ENCODE measurements at places on chromosomes 4 and X. TPM values are rescaled to one million over a fixed set of nuclear protein-coding genes. Genes with fewer than 3 reads are reported as not detected.

GRCh38 chr4:15902746-15903145 lies 35.8 kb downstream of the FGFBP1 start:
- no peak for DNase-seq

- DNase-seq, result peak; percentile 68
Observed at GRCh38 chr4:139554893-139555704, 920 bp downstream of the SETD7 start.

- DNase-seq, result no peak
Observed at GRCh38 chrX:150841456-150842197, 56.8 kb downstream of the CD99L2 start.

DNA sequence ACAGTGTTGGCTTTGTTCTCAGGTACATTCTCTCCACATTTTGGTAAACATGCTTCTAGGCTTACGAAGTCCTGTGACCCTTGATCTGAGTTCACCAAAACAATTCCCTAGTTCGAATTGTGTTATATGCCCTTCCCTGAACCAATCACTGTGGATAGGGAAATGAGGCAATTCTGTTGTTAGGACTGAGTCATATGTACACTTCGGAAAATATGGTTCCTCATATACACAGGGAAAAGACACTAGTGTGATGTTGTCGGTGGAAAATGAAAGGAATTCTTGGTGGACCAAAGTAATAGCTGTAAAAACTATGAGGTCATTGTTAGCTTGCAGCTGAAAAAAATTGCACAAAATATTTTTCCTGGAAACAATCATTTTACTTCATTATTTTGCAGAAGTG lies 46.6 kb upstream of the MAGEC2 start:
- DNase-seq, result no peak

Gene FDCSP
- 2,729 TPM for total RNA-seq

Gene FGG
- not detected for total RNA-seq

Gene ZIC3
- total RNA-seq, result not detected

Gene FATE1
- total RNA-seq, result not detected

DNA sequence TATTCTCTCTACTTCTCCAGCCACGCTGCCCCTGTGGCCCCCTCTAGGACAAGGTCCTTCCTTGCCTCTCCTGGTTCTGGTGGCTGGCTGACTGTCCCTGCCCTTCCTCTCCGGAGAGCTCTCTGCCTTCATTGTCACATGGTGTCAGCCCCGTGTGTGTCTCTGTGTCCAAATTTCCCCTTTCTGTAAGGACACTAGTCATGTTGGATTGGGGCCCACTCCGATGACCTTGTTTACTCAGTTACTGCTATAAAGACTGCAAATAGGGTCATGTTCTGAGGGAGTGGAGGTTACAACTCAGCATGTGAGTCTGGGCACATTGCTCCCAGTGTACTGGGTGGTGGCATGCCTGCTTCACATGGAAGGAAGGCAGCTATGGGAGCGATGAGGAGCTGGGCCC lies 129.5 kb upstream of the PSAPL1 start:
- no peak for DNase-seq

Gene FHIP1A
- 19.3 TPM for total RNA-seq

Gene IBSP
- not detected for total RNA-seq

DNA sequence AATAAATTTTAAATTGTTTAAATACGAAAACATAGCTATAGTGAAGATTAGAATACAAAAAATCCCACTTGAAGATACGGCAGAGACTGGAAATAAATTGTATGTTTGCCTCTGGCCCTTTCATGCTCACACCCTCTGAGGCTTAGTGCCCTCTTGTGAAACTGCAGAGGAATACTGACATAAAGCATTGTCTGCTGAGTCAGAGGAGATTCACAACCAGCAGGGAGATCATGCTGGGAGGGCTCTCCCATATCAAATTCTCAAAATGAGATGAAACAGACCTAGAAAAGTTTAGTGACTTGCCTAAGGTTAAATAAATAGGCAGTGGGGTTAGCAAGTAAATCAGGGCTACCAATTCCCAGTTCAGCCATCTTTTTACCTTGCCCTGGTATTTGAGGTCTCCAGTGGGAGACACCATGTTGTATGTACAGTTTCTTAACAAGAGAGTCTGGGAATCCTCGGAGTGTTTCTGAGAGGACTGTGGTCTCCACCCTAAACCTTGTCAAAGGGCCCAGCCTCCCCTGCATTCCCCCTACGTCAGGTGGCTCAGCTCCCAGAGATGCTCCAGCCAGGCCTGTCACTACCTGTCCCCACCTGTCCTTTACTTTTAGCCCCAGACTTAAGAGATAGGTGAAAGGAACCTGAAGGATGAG lies 581.4 kb upstream of the DIPK2B start:
- no peak for DNase-seq

DNA sequence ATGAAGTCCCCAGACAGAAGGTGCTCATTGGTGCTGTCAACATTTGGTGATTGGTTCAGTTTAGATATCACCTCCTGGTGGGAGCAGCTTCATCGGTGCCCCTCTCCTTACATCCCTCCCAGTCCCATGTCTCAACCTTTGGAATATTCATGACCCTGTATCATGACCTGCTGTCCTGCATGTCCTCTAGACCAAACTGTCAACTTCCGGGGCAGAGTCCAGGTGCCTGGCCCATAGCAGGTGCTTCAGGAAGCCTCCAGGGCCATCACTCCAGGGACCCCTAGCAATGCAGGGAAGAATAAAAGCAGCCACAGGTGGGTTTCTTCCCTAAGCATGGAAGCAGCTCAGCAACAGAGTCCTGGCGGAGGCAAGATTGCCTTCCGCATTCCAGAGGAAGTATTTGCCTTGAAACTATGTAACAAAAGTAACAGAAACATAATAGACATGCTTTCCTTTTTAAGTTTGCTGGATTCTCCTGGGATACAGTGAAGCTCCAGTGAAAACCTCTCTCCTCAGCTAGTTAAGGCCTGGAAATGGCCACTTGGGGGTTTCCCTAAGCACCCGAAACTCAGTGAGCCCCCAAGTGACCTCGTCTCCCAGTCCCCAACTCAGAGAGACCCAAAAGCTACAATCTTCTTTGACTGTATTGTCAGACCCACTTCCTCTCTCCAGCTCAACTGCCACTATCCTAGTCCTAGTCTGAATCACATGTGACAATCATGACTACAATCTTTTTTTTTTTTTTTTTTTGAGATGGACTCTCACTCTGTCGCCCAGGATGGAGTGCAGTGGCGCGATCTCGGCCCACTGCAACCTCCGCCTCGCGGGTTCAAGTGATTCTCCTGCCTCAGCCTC lies 1.3 kb upstream of the ATP6AP1 start:
- no peak for DNase-seq

All from Calu3 (cell line).